ENCODE measurements at places on chromosomes 5 and 9. TPM values are rescaled to one million over a fixed set of nuclear protein-coding genes. Genes with fewer than 3 reads are reported as not detected.

DNA sequence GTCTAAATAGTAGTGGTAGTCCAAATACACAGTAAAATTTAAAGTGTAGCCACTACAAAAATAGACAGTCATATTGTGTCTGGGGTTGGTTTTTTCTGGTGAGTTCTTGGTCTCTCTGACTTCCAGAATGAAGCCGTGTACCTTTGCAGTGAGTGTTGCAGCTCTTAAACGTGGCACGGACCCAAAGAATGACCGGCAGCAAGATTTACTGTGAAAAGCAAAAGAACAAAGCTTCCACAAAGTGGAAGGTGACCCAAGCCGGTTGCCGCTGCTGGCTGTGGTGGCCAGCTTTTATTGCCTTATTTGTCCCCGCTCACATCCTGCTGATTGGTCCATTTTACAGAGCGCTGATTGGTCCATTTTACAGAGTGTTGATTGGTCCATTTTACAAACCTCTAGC is 188.7 kb downstream of the ZNF608 start:
- no peak overlapping the region for H3K4me3 ChIP-seq
- no peaks in the 10 kb centered on the region for H3K4me1 ChIP-seq
- H3K27ac ChIP-seq, result no peak overlapping the region
- no peak for DNase-seq
- no peaks in the 10 kb centered on the region for H3K36me3 ChIP-seq

NR6A1 gene
- 11.5 TPM for total RNA-seq

- H3K27ac ChIP-seq, result no peak overlapping the region
- no peak overlapping the region for H3K4me3 ChIP-seq
- peaks cover 9% of the 10 kb centered on the region for H3K4me1 ChIP-seq
- no peak for DNase-seq
Measured at GRCh38 chr5:124825983-124826337, 79.5 kb upstream of the ZNF608 start.

- no peak for DNase-seq
- no peaks in the 10 kb centered on the region for H3K27me3 ChIP-seq
- H3K36me3 ChIP-seq, result no peaks in the 10 kb centered on the region
- peaks cover 10% of the 10 kb centered on the region for H3K4me1 ChIP-seq
- H3K27ac ChIP-seq, result no peak overlapping the region
- H3K4me3 ChIP-seq, result no peak overlapping the region
Measured at GRCh38 chr5:96113170-96113939, 151.7 kb upstream of the ELL2 start.

GRCh38 chr9:104899759-104900247 is 28.2 kb downstream of the ABCA1 start:
- H3K4me1 ChIP-seq, result peaks cover 13% of the 10 kb centered on the region
- no peaks in the 10 kb centered on the region for H3K27me3 ChIP-seq
- no peaks in the 10 kb centered on the region for H3K36me3 ChIP-seq
- no peak overlapping the region for H3K27ac ChIP-seq

DNA sequence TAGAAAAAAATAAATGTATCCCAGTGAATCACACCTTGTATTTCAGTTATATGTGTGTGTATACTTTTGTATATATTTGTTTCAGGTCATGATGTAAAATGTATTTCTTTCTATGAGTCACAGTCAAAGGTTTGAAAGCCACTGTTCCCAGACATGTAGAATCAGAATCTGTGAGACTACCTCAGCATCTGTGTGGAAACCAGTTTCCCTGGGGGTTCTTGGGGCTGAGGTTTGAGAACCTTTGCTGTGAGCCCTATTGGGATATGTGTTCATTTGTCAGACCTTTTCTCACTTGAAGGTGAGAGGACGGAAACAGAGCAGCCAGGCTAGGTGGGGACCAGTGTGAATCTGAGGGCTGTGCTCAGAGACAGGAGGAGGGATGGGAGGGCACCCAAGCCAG is 78.7 kb upstream of the SAP30L start:
- no peak overlapping the region for H3K4me3 ChIP-seq
- H3K27ac ChIP-seq, result no peak overlapping the region
- peaks cover 9% of the 10 kb centered on the region for H3K4me1 ChIP-seq
- no peaks in the 10 kb centered on the region for H3K27me3 ChIP-seq
- DNase-seq, result no peak
- H3K36me3 ChIP-seq, result no peaks in the 10 kb centered on the region

GPR150 gene
- total RNA-seq, result not detected

DNA sequence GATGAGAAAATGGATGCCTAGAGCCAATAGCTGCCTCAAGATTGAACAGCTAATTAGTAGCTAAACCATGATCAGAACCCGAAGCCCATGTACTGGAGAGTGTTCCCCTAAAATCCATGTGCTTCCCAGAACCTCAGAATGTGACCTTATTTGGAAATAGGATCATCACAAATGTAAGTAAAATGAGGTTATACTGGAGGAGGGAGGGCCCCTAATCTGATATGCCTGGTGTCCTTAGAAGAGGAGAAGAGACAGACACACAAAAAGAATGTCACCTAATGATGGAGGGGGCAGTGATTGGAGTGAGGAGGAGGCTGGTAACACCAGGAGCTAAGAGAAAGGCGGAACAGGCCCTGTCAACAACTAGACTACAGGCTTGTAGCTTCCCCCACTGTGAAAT is 41.3 kb upstream of the FBP1 start:
- no peak overlapping the region for H3K4me3 ChIP-seq
- H3K4me1 ChIP-seq, result no peaks in the 10 kb centered on the region
- H3K27me3 ChIP-seq, result no peaks in the 10 kb centered on the region

PTGS1 gene
- total RNA-seq, result 23.5 TPM

PCDHGB2 gene
- 4.0 TPM for total RNA-seq

DNA sequence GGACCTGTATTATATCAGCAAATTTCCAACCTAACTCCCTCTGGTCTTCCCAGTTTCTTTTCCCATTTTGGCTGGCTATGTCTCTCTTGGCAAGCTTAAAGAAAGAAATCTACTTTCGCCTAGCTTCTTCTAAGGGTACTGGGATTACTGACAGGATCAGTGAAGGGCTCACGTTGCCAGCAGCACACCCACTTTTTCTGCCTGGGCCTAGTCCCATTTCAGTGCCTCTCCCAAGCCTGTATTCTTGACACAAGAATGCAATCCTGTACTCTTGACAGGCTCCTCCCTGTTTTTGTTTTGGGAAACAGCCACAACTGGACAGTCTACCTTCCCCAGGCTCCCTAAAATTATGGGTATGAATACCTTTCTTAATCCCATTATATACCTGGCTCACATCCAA is 170.5 kb downstream of the EPB41L4A start:
- no peaks in the 10 kb centered on the region for H3K27me3 ChIP-seq
- no peaks in the 10 kb centered on the region for H3K4me1 ChIP-seq
- no peaks in the 10 kb centered on the region for H3K36me3 ChIP-seq
- no peak overlapping the region for H3K4me3 ChIP-seq
- DNase-seq, result no peak

GRCh38 chr9:130698514-130698913 is 4.9 kb downstream of the EXOSC2 start:
- H3K36me3 ChIP-seq, result peaks cover 19% of the 10 kb centered on the region
- peaks cover 23% of the 10 kb centered on the region for H3K4me1 ChIP-seq
- no peak for DNase-seq
- no peaks in the 10 kb centered on the region for H3K27me3 ChIP-seq

- no peak overlapping the region for H3K4me3 ChIP-seq
- no peak for DNase-seq
- H3K27me3 ChIP-seq, result no peaks in the 10 kb centered on the region
- no peak overlapping the region for H3K27ac ChIP-seq
- no peaks in the 10 kb centered on the region for H3K4me1 ChIP-seq
Measured at GRCh38 chr5:17240487-17240886, 23.1 kb downstream of the BASP1 start.

SLCO4C1 gene
- 13.5 TPM for total RNA-seq

DNA sequence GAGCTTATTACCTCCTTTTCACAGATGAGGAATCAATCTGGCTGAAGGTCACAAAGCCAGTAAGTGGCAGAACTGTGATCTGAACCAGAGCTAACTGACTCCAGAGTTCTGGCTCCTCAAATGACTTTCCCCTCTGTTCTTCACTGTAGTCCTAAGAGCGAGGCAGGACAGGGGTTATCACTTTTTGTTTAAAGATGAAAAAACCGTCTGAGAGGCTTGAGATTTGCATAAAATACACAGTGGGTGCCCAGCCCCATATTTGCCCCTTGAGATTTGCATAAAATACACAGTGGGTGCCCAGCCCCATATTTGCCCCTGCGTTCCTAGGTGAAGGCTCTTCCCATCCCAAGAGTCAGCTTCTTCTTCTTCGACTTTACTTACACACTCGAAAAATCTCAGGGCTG is 667 bp downstream of the FBXO10 start:
- H3K4me3 ChIP-seq, result peak overlapping the region; percentile 84
- H3K4me1 ChIP-seq, result peaks cover 22% of the 10 kb centered on the region
- no peaks in the 10 kb centered on the region for H3K36me3 ChIP-seq

DNA sequence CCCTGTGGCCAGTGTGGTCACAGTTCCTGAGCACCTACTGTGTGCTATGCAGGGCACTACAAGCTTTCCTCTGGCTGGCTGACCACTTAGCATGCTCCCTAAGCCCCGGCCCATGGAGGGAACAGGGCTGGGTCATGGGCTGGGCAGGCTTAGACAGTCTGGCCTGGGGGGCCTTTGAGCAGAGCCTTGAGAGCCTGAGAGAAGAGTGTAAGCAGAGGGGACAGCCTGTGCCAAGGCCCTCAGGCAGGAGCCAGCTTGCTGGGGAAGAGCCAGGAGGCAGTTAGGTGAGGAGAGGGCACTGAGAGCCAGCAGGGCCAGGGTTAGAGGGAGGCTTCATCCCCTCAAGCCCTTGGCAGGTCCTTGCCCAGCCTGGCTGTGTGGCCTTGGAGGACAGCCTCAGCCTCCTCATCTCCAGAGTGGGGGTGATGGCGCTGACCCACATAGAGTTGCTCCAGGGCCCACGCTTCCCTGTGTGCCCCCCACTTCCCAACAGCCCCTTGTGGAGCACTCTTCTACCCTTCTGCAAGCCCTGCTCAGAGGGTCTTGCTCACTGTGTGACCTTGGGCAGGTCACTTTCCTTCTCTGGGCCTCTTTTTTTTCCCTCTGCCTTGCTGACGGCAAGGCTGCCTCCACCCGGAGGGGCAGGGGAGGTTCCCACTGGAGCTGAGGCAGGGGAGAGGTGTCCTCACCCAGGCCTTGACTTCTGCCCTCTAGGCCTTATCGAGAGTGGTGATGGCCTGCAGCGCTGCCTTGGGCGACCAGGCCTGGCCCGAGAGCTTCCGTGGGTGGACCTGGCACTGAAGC is 107.1 kb downstream of the PHF2 start:
- no peak overlapping the region for H3K27ac ChIP-seq
- DNase-seq, result peak; percentile 4
- H3K27me3 ChIP-seq, result no peaks in the 10 kb centered on the region
- no peak overlapping the region for H3K4me3 ChIP-seq
- no peaks in the 10 kb centered on the region for H3K4me1 ChIP-seq
- H3K36me3 ChIP-seq, result no peaks in the 10 kb centered on the region

DIPK1B gene
- total RNA-seq, result 4.1 TPM

GRCh38 chr9:105232207-105232606 is 12.2 kb upstream of the SLC44A1 start:
- no peaks in the 10 kb centered on the region for H3K36me3 ChIP-seq
- no peaks in the 10 kb centered on the region for H3K27me3 ChIP-seq

FOXI1 gene
- not detected for total RNA-seq

DNA sequence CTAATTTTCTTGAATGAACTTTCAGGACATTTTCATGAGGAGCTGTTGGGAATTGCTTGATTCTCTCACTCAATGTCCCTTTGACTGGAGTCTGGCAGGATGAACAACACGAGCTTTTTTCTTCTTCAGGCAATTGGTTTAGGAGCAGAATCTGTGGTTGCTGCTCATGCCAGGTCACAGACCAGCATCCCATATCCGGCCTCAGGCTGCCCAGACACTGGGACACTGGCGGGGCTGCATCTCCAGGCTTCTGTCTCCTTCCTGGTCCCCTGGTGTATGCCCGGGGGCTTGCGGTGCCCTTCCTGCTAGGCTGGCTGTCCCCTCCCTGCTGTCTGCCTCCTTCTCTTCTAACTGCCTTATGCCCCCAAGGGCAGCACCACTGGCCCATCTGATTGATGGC is 311.5 kb upstream of the DAP start:
- H3K27me3 ChIP-seq, result no peaks in the 10 kb centered on the region
- no peaks in the 10 kb centered on the region for H3K36me3 ChIP-seq
- H3K4me1 ChIP-seq, result no peaks in the 10 kb centered on the region
- no peak overlapping the region for H3K4me3 ChIP-seq

- H3K27me3 ChIP-seq, result no peaks in the 10 kb centered on the region
- peak; percentile 35 for DNase-seq
- H3K4me1 ChIP-seq, result peaks cover 21% of the 10 kb centered on the region
- H3K36me3 ChIP-seq, result no peaks in the 10 kb centered on the region
Measured at GRCh38 chr9:89440548-89440947, 57.4 kb downstream of the SEMA4D start.

GRCh38 chr9:97753975-97754374 is 56.8 kb upstream of the XPA start:
- H3K27me3 ChIP-seq, result no peaks in the 10 kb centered on the region
- no peaks in the 10 kb centered on the region for H3K4me1 ChIP-seq
- DNase-seq, result no peak
- no peak overlapping the region for H3K4me3 ChIP-seq
- no peaks in the 10 kb centered on the region for H3K36me3 ChIP-seq

GRCh38 chr9:7368410-7369292 is 430.9 kb downstream of the DMAC1 start:
- no peaks in the 10 kb centered on the region for H3K27me3 ChIP-seq
- H3K4me3 ChIP-seq, result no peak overlapping the region
- no peaks in the 10 kb centered on the region for H3K36me3 ChIP-seq
- peaks cover 19% of the 10 kb centered on the region for H3K4me1 ChIP-seq
- DNase-seq, result no peak

DNA sequence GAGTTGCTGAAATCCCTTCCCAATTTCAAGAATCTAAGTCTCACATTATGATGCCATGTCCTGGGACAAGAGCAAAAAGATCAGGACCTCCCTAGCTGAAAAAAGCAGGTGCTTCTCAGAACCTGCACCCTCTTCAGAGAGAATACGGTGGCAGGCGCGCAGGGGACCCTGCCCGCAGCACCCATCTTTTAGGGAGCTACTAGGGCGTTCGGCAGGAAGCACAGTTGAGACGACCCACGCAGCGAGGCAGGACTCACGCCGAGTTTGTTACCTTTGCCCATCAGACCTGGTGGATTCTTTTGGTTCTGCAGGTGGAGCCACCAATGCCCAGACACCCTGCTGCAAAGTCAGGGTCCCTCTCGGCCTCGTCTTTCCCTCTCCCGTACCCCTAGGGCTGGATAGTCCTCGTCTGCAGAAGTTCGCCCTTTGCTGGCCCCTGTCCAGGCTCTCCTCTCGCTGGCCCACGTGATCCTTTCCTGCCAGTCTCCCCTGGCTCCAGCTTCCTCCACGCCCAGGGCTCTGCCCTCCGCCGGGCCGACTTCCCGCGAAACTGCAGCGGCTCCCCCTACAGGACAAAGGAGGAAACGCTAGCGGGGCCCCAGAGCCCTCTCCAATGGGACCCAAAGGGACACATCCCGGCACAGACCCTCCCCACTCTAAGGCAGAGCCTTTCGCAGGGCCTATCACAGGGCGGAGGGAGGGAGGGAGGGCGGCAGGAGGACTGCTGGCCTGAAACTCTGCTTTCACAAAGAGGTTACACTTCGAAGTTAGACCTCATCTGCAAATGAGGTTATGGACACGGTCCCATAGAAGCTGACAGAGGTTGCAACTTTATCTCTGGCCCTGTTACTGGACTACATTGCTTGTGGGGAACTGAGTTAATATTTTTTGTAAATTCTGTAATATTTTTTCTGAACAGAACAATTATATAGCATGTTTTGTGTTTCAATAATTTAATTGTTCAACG is 28.8 kb downstream of the TMEM174 start:
- H3K36me3 ChIP-seq, result no peaks in the 10 kb centered on the region
- DNase-seq, result peak; percentile 92
- H3K4me3 ChIP-seq, result peak overlapping the region; percentile 40
- H3K27ac ChIP-seq, result peak overlapping the region; percentile 43
- peaks cover 7% of the 10 kb centered on the region for H3K27me3 ChIP-seq
